ENCODE measurements at places on chromosomes 2 and 18.

DNA sequence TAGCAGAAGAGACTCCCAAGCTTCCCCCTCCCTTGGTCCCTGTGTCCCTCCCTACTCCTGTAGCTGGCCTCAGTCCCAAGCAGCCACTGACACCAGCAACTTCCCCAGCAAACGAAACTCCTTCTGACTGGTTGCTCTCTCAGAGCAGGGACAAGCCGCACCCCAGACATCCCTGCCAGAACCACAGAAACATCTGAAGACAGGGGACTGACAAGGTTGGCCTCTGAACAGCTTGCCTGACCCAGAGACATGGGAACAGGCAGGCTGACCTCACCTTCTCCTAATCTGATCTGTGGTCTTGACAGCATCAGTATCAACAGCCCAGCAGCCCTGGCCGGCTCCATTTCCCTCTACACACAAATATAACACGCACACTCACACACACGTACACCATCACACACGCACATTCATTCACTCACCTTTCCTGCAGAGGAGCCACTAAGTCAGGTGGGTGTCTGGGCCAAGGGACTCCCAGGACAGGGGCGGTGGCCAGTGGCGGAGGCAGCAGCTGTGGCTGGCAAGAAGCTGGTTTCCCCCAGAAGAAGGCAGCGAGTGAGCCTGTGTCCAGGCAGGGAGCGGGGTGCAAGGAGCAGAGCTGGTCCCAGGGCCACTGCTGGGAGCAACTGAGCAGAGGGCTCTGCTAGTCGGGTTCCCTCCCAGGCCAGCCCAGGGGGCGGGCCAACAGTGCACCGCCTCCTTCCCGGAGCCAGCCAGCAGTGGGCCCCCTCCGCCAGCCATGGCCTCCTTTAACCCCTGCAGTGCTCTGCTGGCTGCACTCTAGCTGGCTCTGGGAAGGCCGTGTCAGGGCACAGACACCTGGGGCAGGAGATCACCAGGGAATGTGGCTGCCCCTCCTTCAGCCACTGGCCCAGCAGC is 59.1 kb downstream of the TNS1 start:
- DNase-seq: peak; percentile 71

DNA sequence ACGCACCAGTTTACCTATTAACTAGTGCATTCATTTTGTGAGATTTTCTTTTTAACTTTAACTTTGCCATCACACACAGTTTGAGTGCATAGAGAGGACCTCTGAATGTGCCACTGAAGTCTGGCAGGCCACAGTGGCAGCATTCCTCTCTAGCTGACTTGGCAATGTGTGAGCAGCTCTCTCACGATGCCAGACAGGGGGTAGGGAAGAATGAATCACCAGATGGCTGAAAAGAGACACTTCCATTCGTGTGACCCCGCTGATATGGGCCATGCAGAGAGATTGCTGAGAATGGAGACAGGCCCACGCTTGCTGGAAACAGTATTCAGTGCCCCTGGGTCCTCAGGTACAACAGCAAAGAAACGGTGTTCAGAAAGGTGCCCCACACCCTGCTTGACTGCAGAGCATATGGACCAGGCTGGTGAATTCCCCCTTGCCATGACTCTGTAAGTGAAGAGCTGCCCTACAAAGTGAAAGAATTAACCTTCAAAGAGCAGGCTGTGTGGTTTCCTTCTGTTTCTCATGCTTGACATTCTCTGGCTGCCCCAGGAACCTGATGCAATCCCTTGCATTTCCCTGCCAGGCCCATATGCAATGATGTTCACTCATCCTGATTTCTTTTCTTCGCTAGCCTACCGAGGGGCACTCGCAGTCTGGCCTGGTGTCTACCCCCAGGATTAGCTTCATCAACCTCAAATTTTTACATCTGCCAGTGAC is 236.1 kb downstream of the CDH20 start:
- peak; percentile 53 for DNase-seq

DNA sequence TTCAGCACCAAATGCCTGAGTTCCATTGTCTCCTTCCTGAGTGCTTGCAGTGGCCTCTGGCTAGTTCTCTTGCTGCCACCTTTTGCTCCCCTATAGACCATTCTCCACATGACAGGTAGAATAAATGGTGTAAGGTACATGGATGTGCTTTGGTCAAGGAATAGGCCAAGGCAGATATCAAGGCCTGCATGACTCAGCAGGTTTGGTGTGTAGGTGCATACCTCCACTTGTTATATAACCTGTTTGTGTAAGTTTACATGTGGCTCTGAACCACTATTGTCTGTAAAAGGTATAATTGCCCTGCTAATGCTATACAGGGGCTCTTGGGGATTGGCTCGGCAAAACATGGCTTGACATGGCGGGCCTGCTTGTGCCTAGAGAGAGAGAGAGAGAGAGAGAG is 143.5 kb downstream of the KLHL14 start:
- DNase-seq: no peak

- no peak for DNase-seq
Measured at GRCh38 chr18:7104649-7105048, 12.9 kb downstream of the LAMA1 start.

GRCh38 chr18:61149786-61150185 is 183.4 kb upstream of the CDH20 start:
- no peak for DNase-seq

DNA sequence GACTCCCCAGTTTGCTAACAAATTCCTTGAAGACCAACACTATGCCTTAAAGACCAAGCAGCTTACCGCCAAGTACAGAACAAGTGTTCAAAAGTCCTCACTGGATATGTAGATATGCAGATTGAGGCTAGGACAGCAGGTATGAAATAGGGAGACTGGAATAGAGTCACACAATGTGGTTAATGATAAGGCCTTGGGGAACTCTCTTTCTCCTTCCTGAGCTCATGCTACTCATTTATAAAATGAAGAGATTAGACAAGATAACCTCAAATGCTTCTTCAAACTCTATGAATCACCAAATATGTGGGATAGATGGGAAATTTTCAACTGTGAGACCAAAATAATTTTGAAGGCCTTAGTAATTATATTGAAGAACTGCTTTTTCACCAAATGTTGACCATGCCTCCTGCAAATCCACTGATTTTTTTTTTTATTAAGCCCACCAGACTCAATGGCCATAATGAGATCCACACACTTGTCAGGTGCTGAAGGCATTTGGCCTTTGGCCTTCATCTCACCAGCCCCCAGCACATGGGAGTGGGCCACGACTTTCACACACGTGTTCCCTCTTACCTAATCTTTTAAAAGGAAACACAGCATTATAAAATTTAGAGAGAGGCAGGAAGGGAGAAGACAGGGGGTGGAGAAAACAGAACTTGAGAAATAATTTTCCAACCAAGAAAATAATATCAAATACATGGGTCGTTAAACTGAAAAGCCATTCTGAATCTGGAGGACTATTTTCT is 181.5 kb downstream of the EN1 start:
- DNase-seq: no peak

- DNase-seq: no peak
Measured at GRCh38 chr2:74779587-74780135, 54.3 kb upstream of the HK2 start.

- no peak for DNase-seq
Measured at GRCh38 chr2:135755573-135755972, 13.9 kb downstream of the UBXN4 start.

- DNase-seq: no peak
Measured at GRCh38 chr2:118473846-118474540, 373.5 kb downstream of the EN1 start.

- no peak for DNase-seq
Measured at GRCh38 chr2:25497229-25497917, 155.6 kb upstream of the DNMT3A start.

GRCh38 chr2:201883606-201884369 is 77.5 kb downstream of the CDK15 start:
- DNase-seq: no peak

- no peak for DNase-seq
Measured at GRCh38 chr2:218332920-218333645, 23.6 kb upstream of the CATIP start.

DNA sequence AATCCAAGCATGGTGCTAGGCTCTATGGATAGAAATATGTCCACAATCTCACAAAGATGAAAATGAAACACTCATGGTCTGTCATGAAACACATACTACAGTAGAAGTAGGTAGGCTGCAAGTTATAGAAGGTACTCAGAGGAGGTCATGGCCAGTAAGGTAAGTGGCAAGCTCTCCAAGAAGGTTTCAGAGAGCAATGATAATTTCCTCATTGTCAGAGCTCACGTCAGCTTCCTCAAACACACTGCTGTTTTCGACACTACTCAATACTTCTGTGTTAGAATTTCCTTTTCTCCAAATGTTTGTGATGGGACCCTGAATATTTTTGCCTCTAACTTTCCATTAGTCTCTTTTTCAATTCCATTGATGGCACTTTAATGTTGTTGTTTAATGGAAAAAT is 25.5 kb downstream of the CCDC141 start:
- DNase-seq: no peak

GRCh38 chr2:40097691-40098385 is 318.8 kb upstream of the THUMPD2 start:
- DNase-seq: no peak

DNA sequence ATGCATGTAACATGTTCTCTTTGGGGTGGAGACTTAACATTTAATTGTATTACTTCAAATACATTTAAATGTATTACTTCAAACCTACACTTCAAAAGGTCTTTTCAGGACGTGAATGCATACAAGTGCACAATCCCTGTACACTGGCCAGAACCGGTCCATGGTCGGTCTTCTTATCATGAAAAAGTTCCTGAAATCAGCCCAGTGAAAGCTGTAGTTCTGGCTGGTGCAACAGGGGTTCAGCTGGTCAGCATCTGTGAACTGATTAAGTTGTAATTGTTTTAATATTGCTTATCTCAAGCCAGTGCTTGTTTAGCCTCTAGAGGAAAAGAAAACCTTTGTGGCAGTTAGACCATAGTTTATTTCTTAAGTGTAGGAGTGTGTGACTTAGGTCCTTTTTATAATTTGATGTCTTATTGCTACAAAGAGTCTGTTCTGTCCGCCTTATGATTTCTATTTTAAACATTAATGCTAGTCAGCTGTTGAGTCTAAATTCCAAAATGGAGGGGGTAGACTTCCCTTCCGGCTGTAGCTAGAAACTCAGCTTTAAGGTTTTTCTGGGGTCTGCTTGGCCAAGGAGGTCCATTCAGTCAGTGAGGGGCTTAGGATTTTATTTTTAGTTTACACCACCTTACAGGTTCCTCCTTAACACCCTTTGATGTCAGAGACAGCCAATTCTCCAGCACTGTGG is 768 bp upstream of the CYBRD1 start:
- DNase-seq: no peak

DNA sequence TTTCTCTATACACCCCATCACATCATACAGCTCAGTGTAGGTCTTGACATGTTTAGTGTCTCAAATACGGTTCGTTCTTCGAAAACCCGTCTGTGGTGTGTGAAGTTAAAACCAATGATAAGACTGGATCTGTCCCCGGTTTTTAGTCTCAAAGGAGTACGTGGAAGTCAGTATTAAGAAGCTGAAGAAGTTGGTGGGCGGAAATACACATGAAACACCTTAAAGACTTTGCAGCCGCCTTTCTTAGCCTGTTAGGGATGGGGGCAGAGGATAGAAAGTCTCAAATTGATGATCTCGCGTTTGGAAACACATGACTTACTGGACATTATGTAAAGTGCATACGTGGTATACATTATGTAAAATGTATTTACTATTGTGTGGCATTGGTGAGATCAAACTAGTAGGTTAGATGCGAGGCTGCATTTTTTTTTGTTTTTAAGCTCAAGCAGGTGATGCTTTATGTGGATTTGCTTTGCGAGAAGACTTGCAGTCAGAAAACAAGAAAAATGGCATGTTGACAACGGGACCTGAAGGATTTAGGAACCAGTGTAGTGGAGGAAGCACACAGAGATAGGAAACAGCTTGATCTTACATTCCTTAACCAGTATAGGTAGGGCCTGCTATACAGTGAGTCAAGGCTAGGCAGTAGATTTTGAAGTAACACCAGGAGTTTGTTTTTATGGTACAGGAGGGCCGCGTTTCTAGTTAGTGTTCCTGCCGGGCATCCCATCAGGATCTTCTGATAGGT is 1.2 kb downstream of the CNOT11 start:
- no peak for DNase-seq

DNA sequence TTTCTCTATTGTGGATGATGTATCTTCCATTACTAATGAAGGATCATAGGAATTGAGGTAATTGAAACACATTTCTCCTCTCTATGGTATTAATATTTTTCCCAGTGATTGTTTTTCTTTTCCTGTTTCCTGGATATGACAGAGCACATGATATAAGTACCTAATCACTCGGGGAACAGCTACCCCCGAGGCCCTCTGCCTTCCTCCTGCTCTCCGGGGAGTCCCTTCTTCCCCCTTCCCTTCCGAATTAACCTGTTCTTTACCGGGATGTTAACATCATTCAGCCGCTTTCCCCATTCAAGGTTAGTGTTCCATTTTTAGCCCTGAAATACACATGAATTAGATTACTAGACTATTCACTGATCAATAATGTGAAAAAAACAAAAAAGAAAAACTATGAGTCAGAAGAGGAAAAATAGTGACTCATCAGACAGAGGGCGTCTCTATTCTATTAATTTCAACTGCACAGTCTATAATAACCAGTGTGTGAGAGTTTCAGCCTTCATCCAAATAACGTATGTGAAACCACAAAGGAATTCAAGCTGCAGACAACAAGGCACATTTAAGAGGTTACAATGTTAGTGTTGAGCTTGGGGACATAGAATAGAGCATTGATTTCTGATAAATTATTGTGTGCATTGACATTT is 450.8 kb downstream of the DLGAP1 start:
- DNase-seq: no peak

GRCh38 chr2:26769089-26769761 is 5.1 kb downstream of the SLC35F6 start:
- peak; percentile 87 for DNase-seq

DNA sequence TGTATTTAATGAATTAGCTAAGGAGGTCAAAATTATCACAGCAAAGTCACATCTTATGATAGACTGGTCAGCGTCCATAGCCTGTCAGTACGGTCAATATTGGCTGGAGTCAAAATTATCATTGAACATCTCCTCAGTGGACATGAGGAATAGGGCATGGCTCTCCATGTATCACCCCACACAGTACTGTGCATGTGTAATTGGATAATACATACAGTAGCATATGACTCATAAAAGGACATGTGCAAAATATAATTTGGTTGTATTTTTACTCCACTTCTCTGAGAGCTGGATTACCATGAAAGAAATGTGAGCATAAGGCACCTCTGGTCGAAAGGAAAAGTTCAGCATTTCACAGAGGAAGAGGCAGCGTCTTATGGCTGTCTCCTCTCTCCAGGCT is 24.9 kb downstream of the ADD2 start:
- no peak for DNase-seq

- DNase-seq: peak; percentile 58
Measured at GRCh38 chr2:27954771-27955383, 64.3 kb downstream of the BABAM2 start.

DNA sequence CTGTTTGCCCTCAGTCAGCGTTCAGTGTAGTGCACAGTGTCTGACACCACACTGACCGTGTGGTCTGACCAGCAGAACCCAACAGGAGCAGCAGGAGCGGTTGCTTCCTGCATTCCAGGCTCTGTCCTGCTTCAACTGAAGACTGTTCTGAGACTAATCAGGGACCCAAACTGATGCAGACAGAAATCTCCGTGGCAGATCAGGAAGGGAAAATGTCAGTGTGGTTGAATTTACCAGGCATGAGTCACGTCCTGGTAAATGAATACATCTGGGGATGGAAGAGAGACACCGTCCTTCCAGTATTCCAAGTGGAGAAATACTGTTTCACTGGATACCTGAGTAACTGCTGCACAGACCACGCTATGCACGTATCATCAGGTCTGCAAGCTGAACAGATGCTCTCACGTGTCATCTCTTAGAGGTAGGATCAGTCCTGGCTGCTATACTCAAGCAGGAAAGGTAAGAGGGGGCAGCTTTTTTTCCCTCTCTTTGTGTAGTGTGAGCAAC is 223.6 kb upstream of the EPAS1 start:
- peak; percentile 91 for DNase-seq
